ENCODE measurements at places on chromosomes 1 and 21.

DNA sequence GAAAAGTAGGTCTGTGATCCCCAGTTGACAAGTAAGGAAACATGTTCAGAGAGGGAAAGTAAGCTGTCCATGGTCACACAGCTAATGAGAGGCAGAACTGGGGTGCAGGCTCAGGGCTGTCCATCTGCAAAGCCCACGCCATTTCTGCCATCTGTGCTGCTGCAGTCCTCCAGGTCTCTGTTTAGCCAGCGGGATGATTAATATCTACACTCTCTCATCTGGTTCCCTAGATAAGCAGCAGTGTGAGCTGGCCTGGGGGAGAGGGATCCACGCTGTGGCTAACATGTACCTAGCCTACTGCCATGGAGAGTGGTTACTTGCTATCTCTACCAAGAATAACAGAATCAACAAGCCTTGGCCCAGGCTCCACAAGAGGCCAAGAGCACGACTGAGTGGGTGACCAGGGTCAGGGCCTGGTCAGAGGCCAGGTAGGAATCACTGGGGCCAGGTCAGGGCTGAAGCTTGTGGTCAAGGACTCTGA, 75.2 kb downstream of the TRABD2B start:
- DNase-seq, result no peak

DNA sequence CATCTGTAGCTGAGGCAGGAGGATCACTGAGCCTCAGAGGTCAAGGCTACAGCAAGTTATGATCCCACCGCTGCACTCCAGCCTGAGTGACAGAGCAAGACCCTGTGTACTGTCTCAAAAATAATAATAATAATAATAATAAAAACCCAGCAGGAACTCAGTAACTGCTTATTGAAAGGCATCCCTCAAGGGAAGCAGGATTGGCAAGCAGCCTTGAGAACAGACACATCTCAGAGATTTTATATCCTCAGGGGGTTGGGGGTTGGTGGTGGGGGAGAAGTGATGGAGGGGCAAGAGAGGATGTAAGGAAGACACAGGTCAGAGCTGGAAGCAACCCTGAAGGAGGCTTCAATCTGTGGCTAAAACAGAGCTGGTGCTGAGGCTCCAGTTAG, 29.6 kb downstream of the GNB1 start:
- no peak for DNase-seq

- no peak for DNase-seq
Measured at GRCh38 chr1:199690496-199690895, 337.0 kb upstream of the NR5A2 start.

GRCh38 chr1:36751525-36751924, 268.8 kb upstream of the CSF3R start:
- no peak for DNase-seq

DNA sequence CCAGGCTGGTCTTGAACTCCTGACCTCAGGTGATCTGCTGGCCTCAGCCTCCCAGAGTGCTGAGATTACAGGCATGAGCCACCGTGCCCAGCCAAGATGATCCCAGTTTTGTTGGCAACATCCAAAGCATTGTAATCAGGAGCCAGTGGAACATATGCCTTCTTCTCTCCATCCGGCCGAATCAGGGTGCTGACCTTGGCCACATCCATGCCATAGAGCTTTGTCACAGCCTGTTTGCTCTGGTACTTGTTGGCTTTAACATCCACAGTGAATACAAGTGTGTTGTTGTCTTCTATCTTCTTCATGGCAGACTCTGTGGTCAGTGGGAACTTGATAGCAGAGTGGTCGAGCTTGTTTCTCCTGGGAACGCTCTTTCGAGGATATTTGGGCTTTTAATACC, 17.1 kb downstream of the TNFRSF8 start:
- no peak for DNase-seq

DNA sequence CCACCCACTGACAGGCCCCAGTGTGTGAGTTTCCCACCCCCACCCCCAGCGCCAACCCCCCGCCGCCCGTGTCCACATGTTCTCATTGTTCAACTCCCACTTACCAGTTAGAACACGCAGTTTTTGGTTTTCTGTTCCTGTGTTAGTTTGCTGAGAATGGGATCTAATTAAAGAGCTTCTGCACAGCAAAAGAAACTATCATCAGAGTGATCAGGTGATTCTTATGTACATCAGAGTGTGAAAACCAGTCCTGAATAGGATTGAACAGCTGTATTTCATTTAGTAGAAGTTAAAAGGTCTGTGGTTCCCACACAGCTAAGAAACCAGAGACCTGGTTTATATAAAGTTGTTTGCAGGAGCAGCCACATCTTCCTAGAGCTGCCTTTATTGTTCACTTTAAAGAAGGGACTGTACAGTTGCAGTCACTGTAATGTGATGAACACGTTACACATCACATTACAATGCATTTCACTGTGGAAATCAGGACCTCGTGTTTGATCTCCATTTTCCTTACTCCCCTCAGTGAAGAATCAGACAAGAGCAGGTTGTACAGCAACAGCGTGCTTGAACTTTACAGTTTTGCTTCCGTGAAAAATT, 1.2 kb downstream of the GBP6 start:
- no peak for DNase-seq

DNA sequence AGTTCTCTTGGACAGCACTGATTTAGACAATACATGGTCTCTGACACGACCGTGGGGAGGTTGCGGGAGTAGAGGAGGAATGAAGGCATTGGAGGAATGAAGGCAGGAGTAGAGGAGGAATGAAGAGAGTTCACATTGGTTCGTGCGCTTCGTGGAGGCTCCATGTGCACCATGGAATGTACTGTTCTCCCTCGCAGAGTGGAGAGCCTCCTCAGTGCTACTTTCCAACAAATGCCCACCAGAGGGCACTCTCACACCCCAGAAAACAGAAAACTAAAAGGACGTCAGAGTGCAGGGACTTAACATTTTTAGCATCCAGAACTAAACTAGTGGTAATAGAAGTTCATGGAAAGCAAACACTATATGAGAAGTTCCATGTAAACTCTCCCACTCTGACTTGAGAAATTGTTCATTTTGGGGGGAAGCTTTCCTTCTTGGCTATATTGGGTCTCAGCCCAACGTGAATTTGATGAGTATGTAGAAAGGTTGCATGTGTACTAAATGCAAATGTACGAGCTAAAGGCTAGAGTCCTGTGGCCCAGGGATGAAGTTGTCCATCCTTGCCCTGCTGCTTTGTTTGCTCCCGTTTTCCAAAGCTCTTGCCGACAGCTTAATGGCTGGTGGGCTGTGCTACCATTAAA, 211.6 kb downstream of the LMX1A start:
- no peak for DNase-seq

- DNase-seq, result no peak
Measured at GRCh38 chr1:63847308-63847910, 73.6 kb downstream of the ROR1 start.

- no peak for DNase-seq
Measured at GRCh38 chr21:45011911-45012661, 62.3 kb upstream of the ADARB1 start.

GRCh38 chr1:161037661-161038522, 872 bp downstream of the TSTD1 start:
- DNase-seq, result no peak

- DNase-seq, result no peak
Measured at GRCh38 chr1:145778146-145778540, 45.8 kb downstream of the RNF115 start.

DNA sequence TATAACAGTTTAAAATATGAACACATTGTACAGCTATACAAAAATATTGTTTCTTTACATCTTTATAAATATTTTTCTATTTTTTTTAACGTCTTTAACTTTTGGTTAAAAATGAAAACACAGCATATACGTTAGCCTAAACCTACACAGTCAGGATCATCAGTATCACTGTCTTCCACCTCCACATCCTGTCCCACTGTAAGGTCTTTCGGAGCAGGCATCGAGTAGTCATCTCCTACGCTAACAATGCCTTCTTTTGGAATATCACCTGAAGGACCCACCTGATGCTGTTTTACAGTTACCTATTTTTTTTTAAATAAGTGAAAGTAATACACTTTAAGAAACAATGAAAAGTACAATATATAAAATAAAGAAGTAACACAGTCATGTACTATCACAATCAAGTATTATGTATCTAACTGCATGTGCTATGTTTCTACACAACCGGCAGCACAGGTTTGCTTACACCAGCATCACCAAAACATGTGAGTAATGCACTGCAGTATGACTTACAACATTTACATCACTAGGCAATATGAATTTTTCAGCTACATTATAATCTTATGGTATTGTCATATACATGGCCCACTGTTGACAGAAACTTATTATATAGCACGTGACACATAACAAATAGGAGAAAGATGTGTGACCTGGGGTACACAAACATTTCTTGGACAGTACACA, 254.4 kb downstream of the AKT3 start:
- no peak for DNase-seq

DNA sequence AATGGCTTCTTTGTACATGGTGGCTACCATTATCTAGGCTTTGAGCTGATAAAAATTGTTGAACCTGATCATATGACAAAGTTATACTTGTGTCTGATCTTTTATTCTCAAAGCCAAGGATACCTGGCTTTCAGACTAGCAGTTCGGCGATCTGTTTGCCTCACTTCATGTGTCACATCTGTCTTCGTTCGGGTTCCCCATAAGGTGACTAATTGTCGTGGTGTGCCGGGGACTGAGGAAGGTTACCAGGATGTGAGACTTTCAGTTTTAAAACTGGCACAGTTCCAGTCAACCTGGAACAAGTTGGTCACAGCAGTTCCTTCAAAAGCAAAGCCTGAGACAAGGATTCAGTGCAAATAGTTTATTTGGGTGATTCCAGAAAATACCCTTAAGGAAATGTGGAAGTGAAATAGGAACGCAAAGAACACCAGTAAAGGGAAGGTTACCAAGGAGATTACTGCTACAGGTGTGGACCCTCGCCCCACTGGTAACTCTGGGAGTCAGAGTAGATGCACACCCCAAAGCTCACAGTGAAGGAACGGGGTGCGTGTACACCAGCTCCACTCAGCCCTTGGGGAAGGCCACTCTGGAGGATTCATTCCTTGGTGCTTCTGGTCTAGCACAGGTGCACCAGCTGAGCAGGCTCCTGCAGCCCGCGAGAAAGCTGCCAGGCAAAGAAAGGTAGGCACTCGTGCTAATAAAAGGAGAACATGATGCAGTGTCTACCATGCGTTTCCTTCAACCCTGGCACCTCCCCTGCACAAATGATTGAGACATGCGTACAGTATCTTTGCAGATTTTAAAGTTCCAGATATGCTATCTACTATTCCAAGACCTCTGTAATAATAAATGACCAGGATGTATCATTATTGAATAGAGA, 69.0 kb downstream of the VWA5B1 start:
- peak; percentile 24 for DNase-seq

DNA sequence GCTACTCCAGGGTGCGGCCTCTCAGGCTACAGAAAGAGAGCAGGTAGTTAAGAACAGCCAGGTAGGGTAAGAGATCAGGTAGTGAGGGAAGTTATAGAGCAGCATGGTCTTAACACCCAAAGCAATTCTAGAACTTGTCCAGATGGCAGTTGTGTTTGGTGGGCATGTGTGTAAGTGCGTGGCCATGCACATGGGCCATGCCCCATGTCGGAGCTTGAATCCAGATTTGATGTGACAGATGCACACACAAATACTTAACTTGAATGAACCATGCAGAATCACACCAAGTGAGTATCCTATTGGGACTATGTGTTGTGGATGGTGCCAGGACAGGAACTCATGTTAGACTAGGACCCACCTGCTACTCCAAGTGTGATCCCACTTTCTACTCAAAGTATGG, 145.7 kb upstream of the HMGB4 start:
- DNase-seq, result no peak

DNA sequence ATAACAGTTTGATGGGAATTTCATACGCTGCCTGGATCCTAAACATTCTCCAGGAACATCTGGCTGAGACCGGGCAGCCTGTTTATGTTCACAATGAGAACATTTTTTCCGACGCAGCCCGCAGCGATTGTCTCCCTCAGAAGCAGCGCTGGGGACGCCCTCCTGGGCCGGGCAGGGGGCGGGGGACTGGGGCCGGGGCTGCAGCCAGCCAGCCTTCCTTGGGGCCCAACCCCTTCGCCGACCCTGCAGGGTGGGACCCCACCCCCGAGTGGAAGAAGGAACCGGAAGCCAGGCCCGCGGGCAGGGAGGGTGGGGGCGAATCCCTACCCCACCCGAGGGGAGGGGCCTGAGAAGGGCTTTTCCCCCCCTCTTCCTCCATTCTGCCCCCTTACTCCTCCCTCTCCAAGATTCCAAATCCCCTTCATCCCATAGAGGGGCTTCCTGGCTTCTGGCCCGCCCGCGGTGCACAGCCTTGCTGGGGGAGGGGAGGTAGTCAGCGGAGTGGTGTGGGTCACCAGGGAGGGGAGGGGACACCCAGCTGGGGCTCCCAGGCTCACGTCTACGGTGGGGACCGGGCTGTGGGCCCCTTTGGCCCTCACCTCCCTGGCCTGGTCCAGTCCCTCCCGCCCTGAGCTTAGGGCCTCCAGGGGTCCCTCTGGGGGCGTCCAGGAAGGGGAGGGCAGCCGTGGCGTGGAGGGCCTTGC, 60.6 kb downstream of the WNT9A start:
- no peak for DNase-seq

- DNase-seq, result no peak
Measured at GRCh38 chr1:154735061-154735803, 127.2 kb upstream of the ADAR start.

All from activated naive CD8-positive, alpha-beta T cell treated with anti-CD3 and anti-CD28 coated beads, Interleukin-2, amount 50 U/mL, for 16 hours (primary cell).